CD14-positive monocyte (primary cell): ENCODE measurements at places on chromosomes 7 and 10.

- DNase-seq = no peak
These were observed 295.2 kb downstream of the GATA3 start for GRCh38 chr10:8349610-8350249.

GRCh38 chr7:135970682-135971365, 6.3 kb downstream of the MTPN start:
- peak; percentile 61 for DNase-seq

GRCh38 chr10:49053053-49053997, 62.0 kb downstream of the VSTM4 start:
- no peak for DNase-seq

- peak; percentile 70 for DNase-seq
These were observed 1.2 kb downstream of the TRDMT1 start for GRCh38 chr10:17200001-17200911.

GRCh38 chr7:44305564-44306507, 19.6 kb downstream of the CAMK2B start:
- no peak for DNase-seq

GRCh38 chr10:106957823-106958588, 206.5 kb downstream of the SORCS1 start:
- peak; percentile 67 for DNase-seq

DNA sequence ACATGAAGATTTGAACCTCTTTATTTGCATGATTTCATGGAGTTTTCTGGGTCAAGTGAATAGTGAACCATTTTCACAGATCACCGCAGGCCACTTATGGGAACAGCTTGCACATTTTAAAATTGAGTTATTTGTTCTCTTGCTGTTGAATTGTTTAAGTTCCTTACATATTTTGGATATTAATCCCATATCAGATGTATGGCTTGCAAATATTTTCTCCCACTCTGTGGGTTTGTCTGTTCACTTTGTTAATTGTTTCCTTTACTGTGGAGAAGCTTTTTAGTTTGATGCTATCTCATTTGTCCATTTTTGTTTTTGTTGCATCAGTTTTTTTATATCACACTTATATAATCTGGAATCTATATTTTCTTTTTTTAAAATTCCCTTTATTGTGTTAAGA, 14.1 kb upstream of the ZC3HAV1L start:
- DNase-seq = no peak

DNA sequence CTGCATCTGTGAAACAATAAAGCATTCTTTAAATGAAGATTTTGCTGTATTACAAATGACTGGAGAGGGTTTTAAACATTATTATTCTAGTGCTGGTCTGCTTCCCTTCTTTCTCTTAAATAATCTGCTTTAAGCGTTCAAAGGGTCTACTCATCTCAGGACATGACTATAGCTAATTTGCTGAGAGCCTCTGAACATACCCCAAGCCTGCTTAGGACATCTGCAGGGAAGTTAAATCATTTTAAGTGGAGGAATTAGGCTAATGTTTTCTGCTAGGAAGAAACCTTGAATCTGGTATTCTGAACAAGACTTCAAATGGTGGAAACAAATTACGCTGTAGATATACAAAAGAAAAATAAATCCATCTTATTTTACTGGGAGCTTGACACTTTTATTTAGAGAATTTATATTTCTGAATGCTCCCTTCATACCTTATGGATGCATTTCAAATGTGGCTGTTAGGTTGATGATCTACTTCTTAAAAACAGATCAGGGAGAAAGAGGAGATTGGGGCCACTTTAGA, 124.4 kb upstream of the ITGB1 start:
- no peak for DNase-seq

GRCh38 chr7:150410680-150411346, 31.7 kb downstream of the ZNF775 start:
- DNase-seq = no peak
